Fibroblast of the conjunctiva (primary cell): ENCODE measurements at places on chromosomes 1 and 21.

DNA sequence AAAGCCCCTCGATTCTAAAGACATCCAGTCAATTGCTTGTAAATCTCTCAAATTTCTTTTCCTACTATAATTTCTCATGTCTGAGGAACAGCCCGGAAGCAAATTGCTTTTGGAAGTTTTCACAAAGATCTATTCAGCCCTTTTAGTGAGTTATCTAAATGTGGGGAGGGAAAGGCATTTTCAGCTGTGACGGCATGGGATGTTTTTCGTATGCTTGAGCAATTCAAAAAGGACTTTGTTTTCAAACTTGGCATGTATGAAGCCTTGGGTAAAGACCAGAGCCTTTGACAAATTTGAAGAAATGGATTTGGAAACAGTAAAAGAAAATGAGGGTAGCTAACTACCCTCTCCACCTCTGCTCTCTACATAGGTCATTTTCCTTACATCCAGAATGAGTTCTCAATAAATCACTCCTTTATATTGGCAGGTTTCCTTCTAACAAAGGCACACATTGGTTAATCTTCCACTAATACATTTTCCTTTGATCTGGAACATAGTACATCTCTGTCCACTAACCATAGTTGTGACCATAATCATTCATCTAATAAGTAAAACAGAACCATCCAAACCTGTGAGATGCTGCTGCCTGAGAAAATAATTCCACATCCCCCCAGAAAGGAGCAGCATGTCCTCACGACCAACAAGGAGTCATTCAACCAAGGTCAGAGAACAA lies 66.1 kb upstream of the ADAM30 start:
- DNase-seq: no peak

DNA sequence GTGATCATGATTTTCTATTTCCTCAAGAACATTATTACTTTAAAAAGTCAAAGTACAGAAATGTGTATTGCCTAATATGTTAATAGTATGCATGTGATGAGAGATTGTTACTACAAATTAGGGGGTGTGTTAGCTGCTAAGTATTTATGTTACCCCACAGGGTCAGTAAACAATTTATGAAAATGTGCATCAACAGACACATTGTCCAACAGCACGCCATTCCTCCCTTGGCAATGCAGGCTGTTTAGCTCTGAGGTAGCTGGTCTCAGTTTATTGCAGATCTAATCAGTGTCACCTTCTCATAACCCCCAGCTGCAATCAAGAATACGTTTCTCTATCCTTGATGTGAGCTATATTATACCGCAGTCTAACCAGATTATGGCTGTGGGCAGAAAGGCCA lies 99.4 kb downstream of the TNR start:
- DNase-seq: no peak

GRCh38 chr1:147541672-147542568 lies 619 bp downstream of the BCL9 start:
- peak; percentile 18 for DNase-seq

- DNase-seq: no peak
Observed at GRCh38 chr1:225458222-225458631, 30.4 kb upstream of the LBR start.

GRCh38 chr1:22910986-22911651 lies 61.5 kb downstream of the LACTBL1 start:
- DNase-seq: no peak

DNA sequence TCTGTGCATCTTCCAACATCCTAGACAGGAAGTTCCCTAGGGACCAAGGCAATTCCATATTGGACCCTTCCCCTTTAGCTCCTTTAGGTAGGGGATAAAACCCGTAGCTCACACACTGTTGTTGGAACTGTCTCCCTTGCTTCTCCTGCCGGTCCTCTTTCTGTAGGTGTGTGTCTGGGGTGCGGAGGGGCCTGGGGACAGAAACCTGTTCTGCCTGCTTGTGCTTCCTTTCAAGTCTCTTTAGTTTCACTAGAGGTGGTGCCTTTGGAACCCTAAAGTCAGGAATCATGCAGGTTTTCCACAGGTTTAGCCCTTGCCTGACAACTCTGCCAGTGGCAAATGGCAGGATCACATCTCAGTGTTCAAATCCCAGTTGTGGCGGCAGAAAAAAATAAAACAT lies 74.6 kb upstream of the PTGFRN start:
- no peak for DNase-seq

- DNase-seq: no peak
Observed at GRCh38 chr1:213399695-213400094, 348.7 kb downstream of the RPS6KC1 start.
